Liver (tissue), 10 donors: ENCODE measurements at places on chromosomes 6 and 20. TPM values are rescaled to one million over a fixed set of nuclear protein-coding genes. Genes with fewer than 3 reads are reported as not detected.

PSMB9 gene
- polyA plus RNA-seq, result 27.1 TPM

VSX1 gene
- 0.03 TPM for polyA plus RNA-seq

MEI4 gene
- polyA plus RNA-seq, result 0.42 TPM

PLN gene
- polyA plus RNA-seq, result 0.66 TPM

SAMD3 gene
- polyA plus RNA-seq, result 0.08 TPM

LHFPL5 gene
- polyA plus RNA-seq, result not detected

OVOL2 gene
- polyA plus RNA-seq, result not detected

LRRC73 gene
- polyA plus RNA-seq, result 0.10 TPM

MATN4 gene
- 0.05 TPM for polyA plus RNA-seq

ATF6B gene
- 24.8 TPM for polyA plus RNA-seq
